ENCODE measurements at places on chromosomes 2 and 18.
A peak's percentile ranks its signal among the peaks of the same experiment; 100 is the strongest.

DNA sequence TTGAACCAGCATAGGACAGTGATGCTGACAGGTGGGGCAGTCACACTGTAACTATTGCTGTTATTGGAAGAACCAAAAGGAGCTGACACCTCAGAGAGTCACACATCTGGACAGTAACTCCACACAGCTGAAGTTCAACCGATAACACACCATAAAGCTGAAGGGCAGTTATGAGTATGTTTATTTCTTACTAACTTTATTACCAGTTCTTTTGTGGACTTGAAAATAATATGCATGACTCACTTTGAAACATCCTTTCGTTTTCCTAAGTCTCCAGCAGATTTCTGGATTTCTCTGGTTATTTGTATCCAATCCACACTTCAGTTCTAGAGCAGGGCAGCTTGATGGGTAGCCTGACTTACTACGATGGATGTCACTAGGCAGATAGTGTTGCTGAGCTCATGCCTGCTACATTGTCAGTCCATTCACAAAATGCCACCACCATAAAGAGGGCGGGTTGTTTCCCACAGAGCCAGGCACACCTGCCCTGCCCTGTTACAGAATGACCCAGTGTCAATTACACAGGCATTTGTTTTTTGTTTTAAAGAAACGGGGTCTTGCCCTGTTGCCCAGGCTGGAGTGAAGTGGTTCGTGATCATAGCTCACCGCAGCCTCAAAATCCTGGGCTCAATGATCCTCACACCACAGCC lies 8.4 kb upstream of the AGBL5 start:
- DNase-seq: no peak

DNA sequence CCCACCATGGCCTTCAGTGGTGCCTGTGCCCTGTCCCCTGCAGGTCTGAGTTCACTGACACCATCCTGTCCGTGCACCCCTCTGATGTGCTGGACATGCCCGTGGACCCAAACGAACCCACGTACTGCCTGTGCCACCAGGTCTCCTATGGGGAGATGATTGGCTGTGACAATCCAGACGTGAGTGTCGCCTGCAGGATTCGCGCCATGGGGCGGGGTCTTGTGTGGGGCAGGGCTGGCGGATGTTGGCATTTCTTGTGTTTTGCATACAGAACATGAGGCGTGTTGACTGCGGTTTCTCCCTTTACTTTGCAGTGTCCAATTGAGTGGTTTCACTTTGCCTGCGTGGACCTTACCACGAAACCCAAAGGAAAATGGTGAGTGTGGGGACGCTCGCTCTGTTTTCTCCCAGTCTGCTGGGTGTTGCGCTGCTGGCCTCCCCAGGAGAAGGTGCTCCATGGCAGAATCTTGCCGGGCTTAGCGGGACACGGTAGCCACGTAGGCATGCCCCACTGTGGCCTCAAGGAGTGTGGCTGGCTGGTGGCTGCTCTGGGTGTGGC lies 11.5 kb upstream of the D2HGDH start:
- no peak for DNase-seq

DNA sequence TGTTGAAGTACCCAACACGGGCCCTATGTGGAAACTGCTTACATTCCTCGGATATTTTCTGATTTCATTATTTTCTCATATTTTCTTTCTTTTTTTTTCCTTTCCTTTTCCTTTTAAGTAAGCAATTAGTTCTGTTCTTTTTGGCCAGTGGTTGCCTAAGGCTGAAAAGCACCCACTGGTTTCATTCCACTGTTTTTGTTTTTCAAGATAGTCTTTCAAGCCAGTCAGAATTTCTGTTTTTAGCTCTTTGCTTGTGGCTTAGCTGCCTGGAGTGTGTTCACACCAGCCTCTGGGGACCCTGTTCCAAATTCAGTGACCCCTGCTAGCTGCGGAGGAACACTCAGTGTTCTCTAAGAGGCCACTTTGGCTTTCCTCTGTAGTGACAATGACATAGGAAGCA lies 73.6 kb downstream of the NRP2 start:
- no peak for DNase-seq

DNA sequence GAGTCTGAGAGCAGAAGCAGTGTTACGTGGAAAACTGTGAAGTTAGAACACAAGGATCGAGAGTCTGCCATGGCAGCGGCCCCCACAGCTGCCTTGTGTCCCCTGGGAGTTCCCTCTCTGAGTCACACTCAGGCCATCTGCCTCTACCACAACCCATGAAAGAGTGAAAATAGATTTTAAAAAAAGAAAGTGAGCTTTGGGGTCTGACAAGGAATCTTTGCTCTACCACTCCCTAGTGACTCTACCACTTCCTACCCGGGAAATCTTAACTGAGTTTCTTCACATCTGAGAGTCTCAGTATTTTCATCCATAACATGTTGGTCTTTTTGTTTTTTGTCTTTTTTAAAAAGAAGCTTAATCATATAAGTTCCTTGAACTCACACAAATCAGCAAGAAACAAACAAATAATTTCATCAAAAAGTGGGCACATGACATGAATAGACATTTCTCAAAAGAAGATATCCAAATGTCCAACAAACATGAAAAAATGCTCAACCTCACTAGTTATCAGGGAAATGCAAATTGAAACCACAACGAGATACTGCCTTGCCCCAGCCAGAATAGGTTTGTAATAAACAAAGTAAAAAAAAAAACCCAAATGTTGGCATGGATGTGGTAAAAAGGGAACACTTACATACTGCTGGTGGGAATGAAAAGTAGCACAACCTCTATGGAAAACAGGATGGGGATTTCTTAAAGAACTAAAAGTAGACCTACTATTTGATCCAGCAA lies 2.4 kb upstream of the MSGN1 start:
- DNase-seq: peak; percentile 86

GRCh38 chr18:40875101-40875615 lies 1079.9 kb upstream of the PIK3C3 start:
- DNase-seq: no peak

GRCh38 chr18:26386002-26386401 lies 159.8 kb downstream of the TAF4B start:
- no peak for DNase-seq

DNA sequence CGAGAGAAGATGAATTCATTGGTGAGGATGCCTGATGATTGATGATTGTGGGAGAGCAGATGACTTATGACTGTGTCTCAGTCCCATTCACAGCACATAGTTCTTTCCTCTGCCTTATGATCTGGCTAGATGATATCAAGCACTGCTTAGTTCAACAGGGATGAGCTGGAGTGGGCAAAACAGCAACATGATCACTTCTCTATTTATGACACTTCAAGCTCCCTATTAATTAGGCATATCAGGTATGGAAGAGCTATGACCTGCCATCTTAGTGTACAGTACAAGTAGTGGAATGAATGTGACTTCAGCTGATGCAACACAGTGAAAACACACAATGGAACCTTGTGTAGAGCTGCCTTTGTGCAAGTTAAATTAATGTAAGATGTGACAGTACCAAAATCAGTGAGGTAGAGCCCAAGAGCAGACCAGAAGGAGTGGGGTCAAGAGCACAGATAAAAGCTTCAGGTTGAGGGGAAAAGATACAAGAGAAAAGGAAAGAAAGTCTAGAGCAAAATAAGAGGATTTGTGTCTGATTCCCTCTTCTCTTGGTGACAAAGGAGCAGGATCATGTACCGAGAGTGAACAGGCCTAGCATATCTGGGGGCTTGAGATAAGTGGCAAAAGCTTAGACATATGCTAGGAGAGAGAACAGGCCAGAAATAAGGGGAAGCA lies 93.0 kb upstream of the MYO3B start:
- no peak for DNase-seq

DNA sequence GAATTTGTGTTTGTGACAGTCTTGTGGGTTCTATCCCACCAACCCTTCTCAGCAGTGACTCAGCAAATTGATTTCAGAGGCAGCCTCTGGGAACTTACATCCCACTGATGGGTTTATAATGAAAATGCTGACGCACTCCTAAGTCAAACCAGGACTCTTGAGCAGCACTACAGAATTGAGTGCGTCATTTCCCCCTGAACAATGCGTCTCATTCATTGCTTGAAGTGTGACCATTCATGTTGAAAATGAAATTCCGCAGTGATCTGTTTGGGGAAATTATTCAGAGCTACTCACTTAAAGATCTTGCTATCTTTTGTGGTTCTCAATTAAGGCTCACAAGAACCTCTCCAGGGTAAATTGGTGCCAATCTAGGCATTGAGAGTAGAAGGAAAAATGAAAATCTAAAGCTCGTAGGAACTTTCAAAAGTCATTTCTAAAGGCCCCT lies 417.7 kb upstream of the SLC14A2 start:
- no peak for DNase-seq

- DNase-seq: no peak
Measured at GRCh38 chr18:24054130-24054529, 39.6 kb downstream of the TTC39C start.

- no peak for DNase-seq
Measured at GRCh38 chr18:72456802-72457201, 87.3 kb downstream of the CBLN2 start.

GRCh38 chr2:176525086-176525485 lies 255.8 kb downstream of the MTX2 start:
- DNase-seq: no peak
